GM10248 (cell line): ENCODE measurements at places on chromosomes 13 and 19.

GRCh38 chr13:52421216-52421615, 15.2 kb upstream of the THSD1 start:
- no peak for DNase-seq

GRCh38 chr19:39915101-39915847, 19.2 kb downstream of the FCGBP start:
- peak; percentile 11 for DNase-seq

DNA sequence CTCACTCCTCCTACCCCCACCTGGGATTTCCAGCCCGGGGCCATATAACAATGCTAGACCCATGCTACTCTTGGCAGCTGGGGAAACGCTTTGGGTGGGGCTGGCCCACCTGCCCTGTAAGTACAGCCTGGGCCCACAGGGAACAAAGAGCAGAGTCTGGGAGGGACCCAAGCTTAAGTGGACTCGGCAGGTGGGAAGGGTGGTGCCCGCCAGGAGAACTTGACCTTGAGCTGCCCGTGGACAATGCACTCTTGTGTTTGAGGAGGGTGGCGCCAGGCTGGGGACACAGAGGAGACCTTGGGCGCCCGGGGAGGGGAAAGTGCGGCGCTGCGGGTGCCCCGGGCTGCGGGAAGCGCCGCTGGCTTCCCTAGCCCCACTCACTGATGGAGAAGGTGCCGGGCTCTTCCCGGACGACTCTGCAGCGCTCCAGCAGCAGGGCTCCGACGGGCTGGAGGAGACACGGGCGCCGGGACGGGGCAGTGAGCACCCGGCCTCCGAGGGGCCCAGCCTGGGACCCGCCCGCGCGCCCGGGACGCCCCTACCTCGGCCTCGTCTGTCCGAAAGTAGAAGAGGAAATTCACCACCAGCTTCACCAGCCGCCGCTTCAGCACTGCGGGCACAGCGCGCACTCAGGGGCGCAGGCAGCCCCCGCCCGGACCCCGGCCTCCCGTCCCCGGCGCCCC, 607 bp downstream of the PLEKHJ1 start:
- DNase-seq = no peak

DNA sequence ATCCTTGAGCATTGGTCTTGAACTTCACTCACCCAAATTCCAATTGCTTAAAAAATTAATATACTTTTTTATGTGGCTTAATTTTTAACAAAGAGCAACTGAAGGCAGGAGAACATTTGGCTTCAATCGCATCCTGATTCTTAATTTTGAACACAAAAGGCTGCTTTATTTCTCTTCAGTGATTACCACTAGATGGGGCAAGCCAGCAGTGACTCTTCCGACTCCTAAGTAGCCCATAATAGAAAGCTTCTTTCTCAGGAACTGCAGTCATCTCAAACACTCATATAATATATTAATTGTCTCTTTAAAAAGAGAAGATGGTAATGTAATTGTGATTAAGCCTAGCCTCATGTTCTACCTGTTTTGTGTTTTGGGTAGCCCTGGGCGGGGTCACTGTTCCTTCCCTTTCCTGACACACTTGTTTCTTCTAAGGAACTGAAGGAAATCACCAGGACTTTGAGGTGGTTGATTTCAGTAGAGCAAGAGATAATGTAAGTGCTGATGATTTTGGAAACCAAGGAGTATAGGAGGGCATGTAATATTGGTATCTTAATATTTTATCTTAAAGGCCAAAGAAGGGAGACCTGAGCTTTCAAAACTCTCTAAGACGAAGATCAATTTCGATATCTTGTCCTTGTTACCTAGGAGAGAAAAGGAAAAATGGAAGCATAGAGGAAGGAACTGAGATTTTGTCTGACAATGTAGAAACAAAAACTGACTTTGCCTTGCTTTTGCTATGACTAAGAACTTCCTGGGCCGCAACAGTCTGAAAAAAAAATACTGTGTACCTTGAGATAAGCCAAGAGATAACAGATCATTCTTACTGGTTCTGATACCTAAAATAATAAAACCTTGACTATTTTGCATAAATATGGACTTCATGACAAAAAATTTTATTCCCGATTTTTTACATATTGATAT, 73.1 kb downstream of the TNFSF13B start:
- DNase-seq = peak; percentile 14

GRCh38 chr19:1846517-1847204, 1.6 kb downstream of the REXO1 start:
- no peak for DNase-seq

DNA sequence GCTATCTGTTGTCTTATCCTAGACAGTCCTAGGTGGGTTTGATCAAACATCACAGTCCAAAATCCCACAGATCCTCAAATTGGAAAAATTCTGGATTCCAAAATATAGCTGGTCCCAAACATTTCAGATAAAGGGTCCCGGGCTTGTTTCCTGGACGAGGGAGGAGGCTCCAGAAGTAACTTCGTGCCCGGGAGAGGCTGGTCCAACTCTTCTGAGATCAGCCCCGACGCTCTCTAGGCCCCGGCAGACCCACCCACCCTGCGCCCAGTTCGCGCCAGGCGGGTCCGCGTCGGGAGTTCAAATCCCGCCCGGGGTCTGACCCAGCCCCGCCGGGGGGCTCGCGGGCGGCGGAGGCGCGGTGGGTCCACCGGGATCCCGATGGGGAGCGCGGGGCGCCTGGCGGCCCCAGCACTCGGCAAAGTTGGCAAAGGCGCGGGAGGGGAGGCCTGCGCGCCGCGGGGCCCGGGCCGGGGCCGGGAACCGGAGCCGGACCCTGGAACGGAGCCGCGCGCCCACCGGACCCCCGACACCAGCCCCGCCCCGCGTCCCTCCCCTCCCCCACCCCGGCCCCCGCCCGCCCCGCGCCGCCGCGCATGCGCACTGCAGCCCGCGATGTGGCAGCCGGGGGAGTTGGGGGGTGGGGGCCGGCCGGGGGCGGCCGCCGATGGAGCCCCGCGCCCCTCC, 513 bp downstream of the MIER2 start:
- DNase-seq = peak; percentile 45

DNA sequence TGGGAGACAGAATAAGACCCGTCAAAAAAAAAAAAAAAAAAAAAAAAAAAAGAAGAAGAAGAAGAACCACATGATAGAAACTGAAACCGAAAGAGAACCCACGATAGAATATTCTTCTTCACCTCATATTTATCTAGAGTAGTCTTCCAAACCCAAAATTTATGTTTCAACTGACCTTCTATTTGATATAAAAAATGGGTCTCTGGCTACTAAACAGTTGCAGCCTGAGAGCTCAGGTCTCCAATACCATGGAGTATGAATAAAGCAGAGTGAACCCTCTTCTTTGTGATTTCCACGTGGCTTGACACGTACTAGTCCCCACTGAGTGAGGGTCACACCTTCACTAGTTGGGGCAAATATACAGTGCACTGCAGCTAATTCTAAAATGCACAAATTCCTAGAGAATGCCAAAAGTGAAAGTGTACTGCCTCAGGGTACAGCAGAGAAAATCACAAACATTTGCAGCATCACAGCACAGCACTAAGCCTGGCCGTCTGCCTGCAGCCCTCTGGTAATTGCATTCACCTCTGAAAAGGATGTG, 30.8 kb upstream of the RFC3 start:
- DNase-seq = peak; percentile 18

GRCh38 chr13:35978607-35979316, 152.4 kb downstream of the DCLK1 start:
- peak; percentile 54 for DNase-seq

- DNase-seq = no peak
Observed at GRCh38 chr19:38596057-38596981, 21.4 kb downstream of the MAP4K1 start.

DNA sequence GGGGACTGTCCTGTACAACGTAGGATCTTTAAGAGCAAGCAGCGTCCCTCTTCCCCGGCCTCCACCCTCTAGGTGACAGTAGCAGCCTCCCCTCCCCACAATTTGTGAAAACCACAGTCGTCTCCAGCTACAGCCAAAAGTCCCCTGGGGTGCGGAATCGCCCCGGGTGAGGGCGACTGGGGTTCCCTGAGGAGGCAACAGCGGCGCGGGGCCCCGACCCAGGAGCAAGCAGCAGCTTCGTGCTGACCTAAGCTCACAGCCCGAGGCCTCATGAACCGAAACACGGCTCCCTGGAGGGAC, 322 bp downstream of the ZNF558 start:
- DNase-seq = no peak

- DNase-seq = no peak
Observed at GRCh38 chr13:45416516-45417128, 1.6 kb downstream of the SLC25A30 start.

DNA sequence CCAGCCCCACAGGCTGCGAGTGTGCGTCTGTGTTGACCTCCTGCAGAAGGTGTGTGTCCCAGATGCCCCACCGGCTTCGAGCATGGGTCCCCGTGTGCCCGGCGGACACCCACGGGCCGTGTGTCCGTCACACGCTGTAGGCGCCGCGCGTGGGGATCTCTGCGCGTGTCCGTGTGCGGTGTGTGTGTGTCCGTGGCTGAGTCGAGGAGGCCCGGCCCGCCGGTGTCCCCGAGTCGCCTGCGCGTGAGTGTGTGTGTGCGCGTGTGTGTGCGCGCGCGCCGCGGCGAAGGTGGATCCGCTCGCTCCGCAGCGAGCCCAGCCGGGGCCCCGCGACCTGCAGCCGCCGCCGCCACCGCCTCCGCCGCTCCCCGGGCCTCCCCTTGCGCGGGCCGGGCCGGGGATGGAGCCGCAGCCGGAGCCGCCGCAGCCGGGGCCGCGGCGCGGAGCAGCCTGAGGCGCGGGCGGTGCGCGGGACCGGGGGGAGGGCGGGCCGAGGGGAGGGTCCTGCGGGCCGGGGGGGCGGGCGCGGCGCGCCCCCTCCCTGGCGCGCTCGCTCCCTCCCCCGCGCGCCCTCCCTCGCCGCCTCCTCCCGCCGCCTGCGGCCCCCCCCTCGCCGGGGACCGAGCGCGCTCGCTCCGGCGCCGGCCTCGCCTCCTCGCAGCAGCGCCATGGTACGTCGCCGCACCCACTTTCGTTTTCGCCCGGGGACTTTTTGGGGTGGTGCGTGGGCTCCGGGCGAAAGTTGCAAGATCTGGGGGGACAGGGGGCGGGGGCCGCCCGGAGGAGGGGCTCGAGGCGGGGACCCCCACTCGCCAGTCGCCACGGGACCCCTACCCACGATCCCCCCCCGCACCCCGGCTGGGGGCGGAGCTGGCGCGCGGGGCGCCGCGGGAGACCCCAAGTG, 7.1 kb upstream of the NFIC start:
- DNase-seq = peak; percentile 86

- DNase-seq = no peak
Observed at GRCh38 chr13:108194435-108194936, 20.9 kb downstream of the LIG4 start.

- peak; percentile 85 for DNase-seq
Observed at GRCh38 chr19:53537521-53538377, at the start of gene ZNF331. Gene ZNF331 (plus strand): TSS chr19:53538145. CDS start chr19:53569377, 31,232 bp downstream.

- DNase-seq = no peak
Observed at GRCh38 chr13:110212529-110212928, 94.4 kb downstream of the COL4A1 start.

DNA sequence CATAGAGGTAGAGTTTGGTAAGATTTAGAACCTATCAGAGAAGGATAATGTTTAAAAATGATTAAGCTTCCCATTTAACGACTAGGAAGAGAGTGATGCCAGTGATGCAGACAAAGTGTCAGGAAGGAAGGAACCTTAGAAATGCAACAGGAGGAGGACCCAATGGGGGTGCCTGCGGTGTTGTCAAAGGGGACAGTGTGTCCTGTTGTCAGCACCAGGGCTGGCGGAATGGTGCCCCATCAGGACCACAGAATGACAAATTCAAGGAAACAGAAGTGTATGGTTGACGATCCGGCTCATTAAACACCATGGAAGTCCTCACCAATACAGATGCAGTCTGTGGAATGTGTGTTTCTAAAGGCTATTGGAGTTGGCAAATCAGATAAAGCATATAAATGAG, 19.3 kb downstream of the ATP12A start:
- DNase-seq = no peak
